Left lung (tissue), 14 donors: ENCODE measurements at places on chromosomes 3 and 15. TPM values are rescaled to one million over a fixed set of nuclear protein-coding genes. Genes with fewer than 3 reads are reported as not detected.

GRCh38 chr3:48698891-48699290, 13.2 kb upstream of the NCKIPSD start:
- DNase-seq, result no peak

DNA sequence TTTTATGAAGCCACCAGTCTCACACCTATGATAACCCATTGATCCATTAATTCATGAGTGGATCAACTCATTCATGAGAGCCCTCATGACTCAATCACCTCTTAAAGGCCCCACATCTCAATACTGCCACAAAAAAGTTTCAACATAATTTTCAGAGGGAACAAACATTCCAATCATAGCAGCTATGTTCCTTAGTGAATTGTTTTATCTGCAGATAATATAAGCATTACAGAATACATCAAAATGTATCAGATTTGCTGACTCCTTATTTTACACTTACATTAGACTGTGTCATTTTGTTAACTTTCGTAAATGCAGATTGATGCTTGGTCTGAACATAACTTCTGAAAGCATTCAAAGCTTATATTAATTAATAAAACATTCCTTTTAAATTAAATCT, 155.3 kb upstream of the MBNL1 start:
- DNase-seq, result no peak

- no peak for DNase-seq
Measured at GRCh38 chr3:102444101-102444500, 9.3 kb downstream of the ZPLD1 start.

DNA sequence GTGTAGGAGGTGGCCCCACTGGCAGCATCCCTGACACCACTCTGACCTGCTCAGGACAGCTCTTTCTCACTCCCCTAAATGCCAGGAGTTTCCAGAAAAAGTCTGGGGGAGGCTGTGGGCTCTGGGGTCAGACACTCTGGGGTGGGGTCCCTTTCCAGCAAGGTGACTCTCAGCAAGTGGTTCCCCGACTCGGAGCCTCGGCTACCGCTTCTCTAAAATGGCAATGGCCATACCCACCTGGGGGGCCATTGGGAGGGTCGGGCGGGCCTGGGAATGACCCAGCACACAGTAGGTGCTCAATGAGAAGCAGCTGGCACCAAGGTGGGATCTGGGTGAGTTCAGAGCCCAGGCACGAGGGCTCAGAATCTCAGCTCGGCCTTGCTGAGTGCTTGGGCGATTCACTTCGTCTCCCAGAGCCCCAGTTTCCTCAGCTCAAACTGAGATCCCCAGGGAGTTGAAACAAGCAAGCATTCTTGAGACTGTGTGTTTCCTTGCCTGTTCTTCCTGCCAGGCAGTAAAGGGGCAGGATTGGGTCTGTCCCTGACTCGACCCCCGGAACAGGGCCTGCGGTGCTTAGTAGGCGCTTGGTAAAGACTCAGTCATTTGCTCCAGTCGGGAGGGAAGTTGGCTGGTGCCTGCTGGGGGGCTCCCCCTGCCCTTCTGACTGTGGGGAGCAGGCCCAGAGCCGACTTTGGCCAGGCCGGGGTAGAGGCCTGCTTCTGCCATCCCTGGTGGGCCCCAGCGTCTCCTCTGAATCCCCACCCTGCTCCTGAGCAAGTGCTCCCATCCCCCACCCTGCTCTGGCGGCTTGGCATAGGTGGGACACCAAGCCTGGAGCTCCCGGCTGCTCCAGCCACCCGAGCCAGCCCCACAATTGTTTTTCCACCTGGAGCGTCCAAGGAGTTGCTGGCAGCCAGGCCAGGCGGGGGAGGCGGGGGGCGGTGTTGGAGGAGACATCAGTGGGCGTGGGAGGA, 32.9 kb upstream of the FBLN2 start:
- DNase-seq, result no peak

DNA sequence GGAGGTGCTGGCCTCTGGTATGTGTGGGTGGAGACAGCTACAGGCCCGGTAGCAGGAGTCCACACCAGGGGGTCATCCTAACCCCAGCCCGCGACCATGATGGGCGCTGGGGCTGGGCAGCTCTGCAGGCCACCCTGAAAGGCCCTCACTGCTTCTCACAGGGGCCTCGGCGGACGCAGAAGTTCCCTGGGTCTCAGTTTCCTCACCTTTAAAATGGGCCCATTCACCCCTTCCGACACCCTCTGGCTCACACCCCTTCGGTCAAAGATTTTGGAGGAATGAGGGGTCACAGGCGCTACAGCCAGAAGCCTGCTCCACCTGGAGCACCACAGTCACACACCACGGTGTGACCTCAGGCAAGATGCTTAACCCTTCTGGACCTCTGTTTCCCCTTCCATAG, 8.0 kb downstream of the PLXND1 start:
- DNase-seq, result no peak

The FAM3D gene
- polyA plus RNA-seq, result 2.2 TPM

- DNase-seq, result no peak
Measured at GRCh38 chr3:21914451-21914850, 163.4 kb upstream of the ZNF385D start.

DNA sequence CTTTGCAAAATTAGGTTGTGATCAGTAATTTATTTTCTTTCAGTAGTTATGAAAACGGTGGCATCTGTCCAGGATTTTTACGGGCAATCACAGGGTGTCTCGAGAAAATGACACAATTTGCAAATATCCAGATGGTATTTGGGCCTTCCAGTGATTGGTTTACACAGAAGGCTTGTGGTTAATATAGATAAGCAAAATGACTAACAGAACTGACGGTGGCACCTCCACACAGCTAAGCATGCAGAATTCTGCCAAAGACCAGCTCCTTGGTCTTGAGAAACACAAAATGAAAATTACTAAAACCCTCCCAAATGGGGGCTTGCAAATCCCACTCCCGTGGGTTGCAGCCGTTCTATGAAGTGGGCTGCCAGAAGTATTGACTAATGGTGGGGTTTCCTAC, 5.5 kb downstream of the ARHGEF3 start:
- DNase-seq, result no peak

GRCh38 chr3:31247850-31248562, 284.7 kb upstream of the STT3B start:
- no peak for DNase-seq

GRCh38 chr3:145637105-145637504, 523.9 kb downstream of the PLOD2 start:
- DNase-seq, result no peak
